ENCODE measurements at places on chromosomes 16 and 17.
A peak's percentile ranks its signal among the peaks of the same experiment; 100 is the strongest.

DNA sequence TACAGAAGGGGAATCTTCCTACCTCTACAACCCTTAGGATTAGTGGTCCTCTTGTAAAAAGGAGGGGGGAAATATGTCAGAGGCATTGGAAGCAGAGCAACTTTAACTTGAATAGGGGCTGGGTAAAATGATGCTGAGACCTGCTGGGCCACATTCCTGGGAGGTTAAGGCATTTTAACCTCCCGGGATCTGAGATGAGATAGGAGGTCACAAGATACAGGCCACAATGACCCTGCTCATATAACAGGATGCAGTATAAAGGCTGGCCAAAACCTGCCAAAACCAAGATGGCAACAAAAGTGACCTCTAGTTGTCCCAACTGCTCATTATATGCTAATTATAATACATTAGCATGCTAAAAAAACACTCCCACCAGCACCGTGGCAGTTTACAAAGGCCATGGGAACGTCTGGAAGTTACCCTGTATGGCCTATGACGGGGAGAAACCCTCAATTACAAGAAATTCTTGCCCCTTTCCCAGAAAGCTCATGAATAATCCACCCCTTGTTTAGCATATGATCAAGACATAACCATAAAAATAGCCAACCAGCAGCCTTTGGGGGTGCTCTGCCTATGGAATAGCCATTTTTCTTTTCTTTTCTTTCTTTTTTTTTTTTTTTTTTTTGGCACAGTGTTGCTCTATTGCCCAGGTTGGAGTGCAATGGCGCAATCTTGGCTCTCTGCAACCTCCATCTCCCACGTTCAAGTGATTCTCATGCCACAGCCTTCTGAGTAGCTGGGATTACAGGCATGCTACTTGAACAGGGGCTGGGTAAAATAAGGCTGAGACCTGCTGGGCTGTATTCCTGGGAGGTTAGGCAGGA, 6.2 kb upstream of the C1QTNF1 start:
- no peak for DNase-seq

- no peak for DNase-seq
These were observed 32.5 kb downstream of the UBE2O start for GRCh38 chr17:76420356-76421043.

- no peak for DNase-seq
These were observed 14.5 kb downstream of the MSI2 start for GRCh38 chr17:57270801-57271245.

DNA sequence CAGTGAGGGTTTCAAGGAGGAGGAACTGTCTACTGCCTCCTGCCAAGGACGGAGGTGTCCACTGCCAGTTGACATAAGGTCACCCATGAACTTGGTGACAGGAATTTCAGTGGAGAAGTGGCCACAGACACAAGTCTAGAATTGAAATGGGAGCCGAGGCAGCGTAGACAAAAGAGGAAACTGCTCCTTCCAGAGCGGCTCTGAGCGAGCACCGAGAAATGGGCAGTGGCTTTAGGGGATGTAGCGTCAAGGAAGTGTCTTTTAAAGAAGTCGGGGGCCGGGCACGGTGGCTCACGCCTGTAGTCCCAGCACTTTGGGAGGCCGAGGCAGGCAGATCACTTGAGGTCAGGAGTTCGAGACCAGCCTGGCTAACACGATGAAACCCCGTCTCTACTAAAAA, 3.1 kb upstream of the SERPINF1 start:
- no peak for DNase-seq

GRCh38 chr16:72073560-72074230, 10.7 kb downstream of the HPR start:
- peak; percentile 71 for DNase-seq

GRCh38 chr16:83939266-83939855, 13.7 kb upstream of the OSGIN1 start:
- DNase-seq = no peak

DNA sequence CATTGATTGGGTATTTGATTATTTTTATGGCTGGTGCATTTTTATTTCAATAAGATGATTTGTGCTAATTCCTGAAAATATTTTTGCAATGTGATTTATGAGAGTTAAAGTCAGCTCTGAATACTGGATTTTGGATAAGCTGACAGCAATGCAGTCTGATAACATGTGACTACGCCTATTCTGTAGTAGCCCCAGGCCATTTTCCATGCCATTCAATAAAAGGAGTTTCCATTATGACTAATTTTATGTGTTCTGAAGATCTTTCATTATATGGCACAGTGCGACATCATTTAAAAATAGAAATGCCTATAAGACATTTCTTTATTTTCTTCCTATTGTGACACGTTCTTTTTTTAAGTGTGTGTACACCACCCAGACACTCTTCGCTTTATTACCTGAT, 46.3 kb downstream of the KCNJ2 start:
- no peak for DNase-seq

DNA sequence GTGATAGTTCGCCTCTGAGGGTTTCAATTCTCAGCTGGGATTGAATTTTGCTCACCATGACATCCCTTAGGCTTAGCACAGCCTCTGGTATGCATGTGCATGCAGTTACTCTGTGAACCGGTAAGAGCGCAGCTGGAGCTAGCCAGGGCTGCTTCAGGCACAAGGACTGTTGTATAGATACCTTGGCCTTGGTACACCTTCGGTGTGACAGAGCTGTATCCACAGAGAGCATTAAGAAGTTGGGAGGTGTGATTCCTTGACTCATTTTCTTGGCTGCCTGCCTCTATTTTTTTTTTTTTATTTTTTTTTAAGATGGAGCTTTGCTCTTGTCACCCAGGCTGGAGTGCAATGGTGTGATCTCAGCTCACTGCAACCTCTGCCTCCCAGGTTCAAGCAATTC, 2.2 kb upstream of the NUTF2 start:
- no peak for DNase-seq

DNA sequence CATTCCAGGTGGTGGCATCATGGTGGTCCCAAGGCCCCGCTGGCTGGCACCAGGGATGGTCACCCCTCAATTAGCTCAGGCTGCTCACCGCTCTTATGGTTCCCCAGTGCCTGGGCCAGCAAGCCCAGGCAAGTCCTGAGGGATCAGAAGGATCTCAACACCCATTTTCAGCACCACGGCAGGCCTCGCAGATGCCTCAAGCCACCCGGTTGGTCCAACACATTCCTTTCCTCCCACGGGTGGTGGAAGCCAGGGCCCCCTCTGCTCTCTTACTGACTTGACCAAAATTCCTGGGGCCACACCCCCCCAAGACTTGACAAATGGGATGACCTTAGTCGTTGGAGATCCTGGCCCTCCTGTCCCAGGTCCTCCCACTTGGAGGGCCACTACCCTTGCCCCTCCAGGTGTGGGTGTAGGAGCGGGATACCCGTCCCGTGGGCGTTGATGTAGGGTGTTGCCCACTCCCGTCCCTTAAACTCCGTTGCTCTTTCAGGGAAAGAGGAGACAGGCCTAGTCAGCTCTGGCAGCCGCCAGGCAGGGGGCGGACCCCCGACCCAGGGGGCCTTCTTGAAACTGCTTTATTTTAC, 5.9 kb downstream of the ZNF205 start:
- no peak for DNase-seq

GRCh38 chr16:31010585-31011325, at the start of gene STX1B:
Gene STX1B, minus strand, starts transcription at chr16:31010638. Its CDS starts 242 bp downstream, at chr16:31010396.
- peak; percentile 48 for DNase-seq

GRCh38 chr16:50762241-50762640, 20.4 kb downstream of the CYLD start:
- DNase-seq = no peak

DNA sequence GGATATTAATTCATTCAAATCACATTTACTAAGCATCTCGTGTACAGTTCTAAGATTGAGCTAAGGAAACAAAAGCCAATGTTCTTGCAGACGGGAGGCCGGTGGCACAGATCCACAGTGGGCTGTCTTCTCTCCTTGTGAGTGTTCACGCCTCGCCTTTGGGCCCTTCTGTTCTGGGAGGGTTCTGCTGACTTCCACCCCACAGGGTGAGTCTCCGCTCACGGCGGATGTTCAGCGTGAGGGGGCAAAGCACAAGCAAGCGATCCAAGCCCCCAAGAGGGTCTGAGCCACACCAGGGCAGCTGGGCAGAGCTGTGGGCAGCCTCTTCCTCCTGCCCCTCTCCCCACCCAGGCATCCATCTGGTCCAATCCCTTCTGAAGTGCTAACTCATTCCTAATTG, 84.3 kb upstream of the DOC2B start:
- peak; percentile 29 for DNase-seq

DNA sequence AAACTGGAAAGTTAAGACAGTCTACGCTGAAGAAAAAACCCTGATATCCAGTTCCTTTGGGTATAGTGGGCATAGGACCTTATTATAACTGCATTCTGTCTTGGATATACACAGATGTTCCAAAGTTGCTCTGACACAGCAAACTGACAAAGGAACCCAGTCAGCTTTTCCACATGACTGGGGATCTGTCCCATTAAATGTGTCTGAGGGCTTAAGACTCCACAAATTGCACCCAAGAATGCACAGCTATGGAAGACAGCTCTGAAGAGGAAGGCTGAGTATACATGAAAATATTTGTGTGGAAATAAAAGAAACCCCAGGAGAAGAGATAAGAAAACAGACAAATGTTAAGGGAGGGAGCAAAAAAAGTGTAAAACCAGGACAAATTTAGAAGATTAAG, 114.1 kb downstream of the SPAG9 start:
- no peak for DNase-seq

- DNase-seq = peak; percentile 80
These were observed 51.7 kb downstream of the ZNF778 start for GRCh38 chr16:89268987-89269735.

- no peak for DNase-seq
These were observed 27.3 kb downstream of the ANKFY1 start for GRCh38 chr17:4236456-4236855.

- DNase-seq = no peak
These were observed 53.6 kb downstream of the ABAT start for GRCh38 chr16:8727857-8728618.

DNA sequence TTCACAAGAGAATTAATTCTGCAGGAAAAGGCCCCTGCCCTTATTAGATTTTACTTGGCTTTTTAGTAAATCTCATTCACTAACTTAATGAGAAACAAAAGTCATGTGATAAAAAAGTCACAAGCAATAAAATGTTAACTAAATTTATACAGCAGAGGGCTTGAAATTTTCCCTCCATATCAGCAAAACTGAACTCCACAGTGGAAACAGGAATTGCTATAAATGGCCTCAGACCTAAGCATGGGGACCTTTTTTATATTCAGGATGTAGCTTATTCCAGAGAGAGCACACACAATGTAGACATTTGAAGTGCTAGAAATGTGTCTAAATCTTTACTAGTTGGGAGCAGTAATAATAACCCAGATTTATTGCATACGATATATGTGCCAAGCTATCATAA, 291.5 kb downstream of the C16orf95 start:
- DNase-seq = no peak

- peak; percentile 79 for DNase-seq
These were observed at the start of gene IGFBP4 for GRCh38 chr17:40443196-40443987. Gene IGFBP4, plus strand, starts transcription at chr17:40443450. Its CDS starts 286 bp downstream, at chr17:40443736.

GRCh38 chr17:57899391-57899790, 49.5 kb upstream of the MRPS23 start:
- DNase-seq = no peak

DNA sequence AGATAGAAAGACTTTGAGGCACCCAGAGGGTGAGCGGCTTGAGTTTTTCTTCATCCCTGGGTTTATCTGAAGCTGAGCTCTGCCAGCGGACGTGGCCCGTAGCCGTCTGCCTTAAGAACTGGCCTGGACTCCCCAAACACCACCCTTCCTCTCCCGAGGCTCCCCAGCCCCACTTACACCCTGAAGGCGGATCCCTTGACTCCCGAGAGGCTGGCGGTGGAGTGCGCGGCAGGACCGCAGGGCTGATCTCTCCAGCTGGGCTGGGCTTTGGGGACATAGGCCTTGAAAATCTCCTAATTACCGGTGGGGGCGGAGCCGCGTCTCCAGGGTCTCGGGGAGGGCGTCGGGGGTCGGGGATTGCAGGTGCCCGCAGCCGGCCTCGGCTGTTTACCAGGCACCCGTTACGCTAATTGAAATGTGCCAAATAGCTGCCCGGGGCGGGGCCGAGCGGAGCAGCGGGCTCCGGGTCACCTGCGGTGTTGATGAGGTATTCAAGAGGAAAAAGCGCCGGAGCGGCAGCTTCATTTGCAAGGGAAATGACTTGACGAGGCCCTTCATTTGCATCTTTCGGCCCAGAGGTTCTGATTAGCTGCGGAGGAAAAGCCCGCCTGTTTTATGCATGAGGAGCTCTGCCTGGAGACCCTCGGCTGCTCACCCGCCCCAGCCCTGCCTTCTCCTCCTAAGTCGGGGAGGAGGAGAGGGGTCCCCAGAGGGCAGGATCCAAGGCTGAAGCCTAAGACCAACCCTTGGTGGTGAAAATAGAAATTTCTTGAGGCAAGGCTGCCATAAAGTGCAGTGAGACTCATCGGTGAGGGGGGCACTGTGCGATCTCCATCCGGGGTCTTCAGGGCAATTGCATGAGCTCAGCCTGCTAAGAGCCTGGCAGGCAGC, 100.7 kb downstream of the MGAT5B start:
- peak; percentile 56 for DNase-seq

- peak; percentile 62 for DNase-seq
These were observed 114.8 kb upstream of the NOL11 start for GRCh38 chr17:67602974-67603373.

DNA sequence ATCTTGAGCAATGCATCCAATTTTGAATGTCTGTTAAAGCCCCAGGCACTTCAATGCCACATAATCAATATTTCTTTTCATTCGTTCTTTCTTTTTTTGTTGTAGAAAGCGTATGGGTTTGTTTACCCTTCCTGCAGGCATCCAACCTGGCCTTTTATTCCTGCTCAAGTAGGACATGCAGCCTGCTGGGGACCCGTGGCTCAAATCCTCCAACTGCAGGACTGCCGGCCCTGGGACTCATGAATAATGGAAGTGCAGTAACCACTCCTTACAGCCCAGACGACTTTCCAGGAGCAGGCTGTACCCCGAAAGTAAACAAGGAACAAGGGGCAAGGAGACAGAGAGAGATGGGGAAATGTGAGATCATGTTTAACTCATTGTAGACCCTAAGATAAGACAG, 126.4 kb downstream of the SALL1 start:
- DNase-seq = no peak

DNA sequence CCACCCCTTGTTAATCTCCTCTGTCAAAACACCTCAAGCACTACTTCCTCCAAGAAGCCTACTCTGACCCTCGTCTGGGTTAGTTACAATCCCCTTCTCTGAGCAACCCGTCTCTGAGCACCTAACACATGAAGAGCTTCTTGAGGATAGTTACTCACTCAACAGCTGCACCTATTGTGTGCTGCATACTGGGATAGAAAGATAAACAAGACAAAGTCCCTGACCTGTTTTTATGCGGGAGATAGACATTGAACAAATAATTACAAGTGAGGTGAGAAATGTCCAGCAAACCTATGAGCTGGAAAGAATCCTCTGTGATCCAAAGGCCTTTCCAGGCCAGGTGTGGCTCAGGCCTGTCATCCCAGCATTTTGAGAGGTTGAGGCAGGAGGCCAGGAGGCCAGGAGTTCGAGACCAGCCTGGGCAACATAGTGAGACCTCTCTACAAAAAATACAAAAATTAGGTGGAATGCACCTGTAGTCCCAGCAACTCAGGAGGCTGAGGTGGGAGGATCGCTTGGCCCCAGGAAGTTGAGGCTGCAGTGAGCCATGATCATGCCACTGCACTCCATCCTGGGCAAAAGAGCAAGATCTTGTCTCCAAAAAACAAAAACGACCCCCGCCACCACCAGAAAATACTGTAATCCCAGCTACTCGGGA, 5.5 kb upstream of the ZNF771 start:
- no peak for DNase-seq

All from testis (tissue), 5 donors.